ENCODE measurements at places on chromosomes 2 and 18.

- no peak for DNase-seq
Measured at GRCh38 chr2:141517852-141518421, 612.9 kb downstream of the LRP1B start.

DNA sequence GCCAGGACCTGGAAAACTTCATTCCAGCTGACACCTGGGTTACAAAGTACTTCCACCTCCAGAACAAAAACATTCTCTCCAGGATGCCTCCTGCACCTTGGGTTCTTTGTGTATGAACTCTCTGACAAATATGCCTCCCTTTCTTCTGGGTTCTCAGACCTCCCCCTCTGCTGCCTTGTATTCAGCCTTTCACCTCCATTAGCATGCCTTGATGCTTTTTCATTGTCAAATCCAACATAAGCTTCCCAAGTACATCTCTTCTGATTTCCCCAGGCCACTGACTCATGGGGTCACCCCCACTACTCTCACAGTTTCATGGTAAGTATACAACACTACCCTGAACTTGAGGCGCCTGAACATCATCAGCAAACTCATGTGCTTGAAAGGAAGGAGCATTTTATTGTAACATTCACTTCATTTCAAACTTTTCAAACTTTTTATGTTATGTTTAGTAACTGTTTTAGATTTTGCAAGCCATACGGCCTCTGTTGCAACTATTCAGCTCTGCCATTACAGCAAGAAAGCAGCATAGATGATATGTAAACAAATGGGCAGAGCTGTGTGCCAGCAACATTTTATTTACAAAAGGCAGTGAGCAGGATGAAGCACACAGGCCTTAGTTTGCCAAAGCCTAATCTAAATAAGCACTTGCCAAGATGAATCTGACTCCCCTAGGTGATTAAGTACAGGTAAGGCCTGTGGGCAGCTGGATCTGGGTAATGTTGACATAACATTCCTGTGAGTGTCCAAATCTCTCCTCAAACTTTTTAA lies 32.5 kb upstream of the MRPS9 start:
- DNase-seq = no peak

DNA sequence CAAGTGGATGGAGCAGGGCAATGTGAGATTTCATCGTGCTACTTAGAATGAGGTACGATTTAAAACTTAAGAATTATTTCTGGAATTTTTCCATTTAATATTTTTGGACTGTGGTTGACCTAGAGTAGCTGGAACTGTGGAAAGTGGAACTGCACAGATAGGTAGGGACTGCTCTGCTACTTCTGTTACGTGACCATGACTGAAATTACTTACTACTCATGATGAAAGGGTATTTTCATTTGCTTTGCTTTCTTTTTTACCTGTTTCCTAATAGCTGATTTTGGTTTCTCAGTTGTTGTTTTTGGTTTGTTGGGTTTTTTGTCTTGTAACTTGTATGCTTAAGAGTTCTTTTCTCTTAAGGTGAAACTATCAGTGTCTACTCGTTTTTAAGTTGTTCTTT lies 11.4 kb downstream of the UBE2E3 start:
- no peak for DNase-seq

DNA sequence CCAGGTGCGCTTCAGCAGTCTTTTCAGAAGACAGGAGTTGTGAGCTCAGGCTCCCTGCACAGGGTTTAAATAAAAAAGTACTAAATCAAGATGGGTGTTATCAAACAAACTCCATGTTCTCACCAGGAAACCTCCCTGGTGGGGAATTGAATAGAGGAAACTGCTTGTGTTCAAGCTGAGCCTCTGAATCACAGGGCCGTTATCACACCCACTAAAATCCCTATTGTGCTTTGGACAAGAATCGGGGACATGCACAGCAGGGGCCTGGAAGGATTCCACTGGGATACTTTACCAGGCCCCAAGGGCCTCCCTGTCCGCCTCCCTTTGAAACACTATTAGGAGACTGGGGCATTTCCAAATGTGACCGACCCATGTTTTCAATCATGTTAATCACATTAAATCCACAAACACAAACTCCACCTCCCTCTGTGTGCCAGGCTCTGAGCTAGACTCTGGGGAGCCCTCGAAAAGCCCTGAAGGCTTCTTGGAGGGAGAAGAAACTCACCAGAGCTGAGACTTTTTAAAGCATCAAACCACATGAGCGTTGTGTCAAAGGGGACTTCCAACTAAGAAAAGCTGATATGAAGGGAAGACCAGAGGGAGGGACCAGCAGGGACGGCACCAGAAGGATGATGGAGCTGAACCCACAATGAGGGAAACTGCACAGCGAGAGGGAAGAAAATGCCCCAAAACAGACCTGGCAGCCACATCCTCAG lies 458.7 kb upstream of the ID2 start:
- no peak for DNase-seq

GRCh38 chr2:105804266-105804665 lies 59.6 kb downstream of the NCK2 start:
- peak; percentile 69 for DNase-seq

DNA sequence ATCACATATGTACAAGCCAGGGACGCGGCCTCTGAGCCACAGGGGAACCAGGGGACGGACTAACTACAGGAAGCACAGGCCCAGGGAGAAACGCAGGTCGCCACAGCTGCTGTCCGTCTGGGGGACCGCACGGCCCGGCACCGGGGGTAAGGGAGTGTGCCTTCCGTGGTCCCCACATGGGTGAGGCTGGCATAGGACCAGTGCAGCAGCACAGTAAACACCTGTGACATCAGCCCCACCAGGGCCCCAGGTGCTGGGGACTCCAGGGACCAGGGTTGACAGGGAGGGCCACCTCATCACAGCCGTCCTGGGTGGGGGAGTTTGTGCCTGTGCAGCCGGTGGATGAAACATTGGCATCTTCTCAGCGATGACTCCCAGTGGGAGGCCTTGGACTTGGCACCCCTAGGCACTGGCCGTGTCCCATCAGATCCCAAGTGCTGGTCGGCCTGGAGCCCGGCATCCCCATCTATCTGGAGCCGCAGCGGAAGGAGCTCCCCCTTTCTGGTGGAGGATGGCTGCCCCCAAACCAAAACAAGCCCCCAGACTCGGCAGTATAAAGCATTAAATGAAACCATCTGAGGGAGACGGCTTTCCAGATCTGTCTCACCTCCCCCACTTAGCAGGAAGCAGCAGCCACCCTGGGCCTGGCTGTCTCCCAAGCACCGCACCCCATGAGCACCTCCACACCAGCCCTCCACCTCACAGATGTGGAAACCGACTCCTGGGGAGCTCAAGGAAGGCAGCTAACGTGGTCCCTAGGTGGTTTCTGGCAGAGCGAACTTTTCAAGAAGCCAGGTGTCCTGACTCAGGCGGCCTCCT lies 22.5 kb downstream of the AQP12A start:
- DNase-seq = peak; percentile 34

- peak; percentile 44 for DNase-seq
Measured at GRCh38 chr18:63192885-63193349, 126.7 kb downstream of the BCL2 start.

DNA sequence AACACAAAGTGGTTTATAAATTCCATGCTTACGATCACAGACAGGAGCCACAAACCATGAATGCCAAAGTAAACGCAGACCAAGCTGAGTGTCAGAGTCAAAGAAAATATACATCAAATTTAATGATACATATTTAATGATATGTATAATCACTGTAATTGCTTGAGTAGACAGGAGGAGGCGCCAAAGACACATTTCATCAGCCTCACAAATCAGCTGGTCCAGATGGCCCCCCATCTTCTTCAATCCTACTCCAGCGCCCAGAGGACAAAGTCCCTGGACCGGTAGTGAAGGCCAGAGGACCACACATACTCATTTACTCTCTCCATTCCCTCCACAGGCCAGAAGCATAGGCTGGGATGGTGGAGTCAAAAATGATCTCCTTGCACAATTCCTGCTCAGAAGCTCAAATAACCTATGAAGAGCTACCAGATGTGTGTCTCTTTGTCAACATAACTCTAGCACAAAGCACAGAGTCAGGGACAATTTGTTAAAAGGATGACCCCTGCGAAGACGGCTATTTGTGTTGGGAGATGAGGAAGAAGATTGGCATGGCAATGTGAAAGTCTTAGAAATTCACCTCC lies 149.3 kb upstream of the PGAP1 start:
- DNase-seq = no peak

- no peak for DNase-seq
Measured at GRCh38 chr2:164014791-164015190, 279.0 kb upstream of the FIGN start.

GRCh38 chr2:119732601-119733164 lies 27.0 kb upstream of the PTPN4 start:
- DNase-seq = no peak

DNA sequence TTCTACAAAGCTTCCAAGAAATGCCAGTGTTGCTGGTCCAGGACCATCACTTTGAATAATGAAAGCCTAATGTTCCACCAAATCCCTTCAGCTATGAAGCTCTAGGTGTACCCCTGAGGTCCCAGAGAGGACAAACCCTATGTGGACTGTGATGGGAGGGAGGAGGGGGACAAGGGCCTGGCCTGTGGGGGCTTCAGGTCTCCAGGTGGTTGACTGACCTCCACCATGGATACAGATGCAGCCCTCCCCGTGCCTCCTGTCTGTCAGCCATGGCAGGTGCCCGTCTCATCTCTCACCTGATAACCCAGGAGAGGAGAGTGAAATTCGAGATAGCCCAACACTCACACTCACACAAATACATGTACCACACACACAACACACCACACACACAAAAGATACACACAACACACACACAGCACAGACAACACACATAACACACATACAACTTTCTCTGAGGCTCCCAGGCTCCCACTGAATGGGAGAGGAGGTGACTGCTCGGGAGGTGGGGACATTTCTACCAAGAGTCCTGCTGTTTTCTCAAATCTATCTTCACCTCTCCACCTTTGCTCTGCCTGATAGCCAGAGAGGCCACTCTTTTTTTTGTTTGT lies 12.8 kb upstream of the RHOB start:
- DNase-seq = no peak

DNA sequence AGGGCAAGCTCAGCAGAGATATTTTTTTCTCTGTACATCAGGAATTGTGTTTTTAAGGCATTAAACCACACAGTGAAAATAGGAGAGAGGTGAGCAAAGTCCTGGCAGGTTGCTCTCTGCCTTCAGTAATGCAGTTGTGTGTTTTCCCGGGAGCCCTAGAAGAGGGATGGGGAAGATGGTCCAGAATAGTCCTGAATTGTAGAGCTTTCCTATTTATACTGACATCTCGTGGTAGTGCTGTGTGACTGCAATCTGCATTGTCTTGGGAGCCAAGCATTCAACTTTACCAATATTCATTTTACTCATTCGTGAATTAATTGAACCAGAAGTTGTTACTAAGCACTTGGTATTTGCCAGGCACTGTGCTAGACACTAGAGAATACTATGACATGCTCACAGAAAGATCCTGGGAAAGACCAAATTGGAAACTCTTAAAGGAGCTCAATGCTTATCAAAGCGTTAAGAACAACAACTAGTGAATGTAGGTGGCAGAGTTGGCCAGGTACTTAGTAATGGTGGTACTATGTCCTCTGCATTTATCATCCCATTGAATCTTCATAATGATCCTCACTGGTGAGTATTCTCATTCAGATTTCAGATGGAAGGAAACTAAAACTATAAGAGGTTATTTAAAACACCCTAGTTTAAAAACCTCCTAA lies 214.6 kb downstream of the TRIB2 start:
- peak; percentile 64 for DNase-seq

DNA sequence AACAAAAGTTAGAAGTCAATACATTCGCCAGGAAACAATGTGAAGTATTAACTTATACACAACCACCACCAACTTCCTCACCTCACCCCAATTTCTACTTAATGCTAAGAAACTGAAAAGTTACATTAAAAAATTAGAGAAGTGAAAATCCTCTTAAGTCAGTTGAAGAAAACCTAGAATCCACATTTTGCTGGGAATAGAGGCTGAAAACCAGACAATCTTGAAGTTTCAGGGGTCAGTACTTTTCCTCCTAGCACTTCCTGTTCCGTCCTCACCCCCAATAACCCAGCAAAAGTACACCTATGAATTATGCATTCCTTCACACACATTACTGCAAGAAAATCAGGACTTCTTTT lies 6.3 kb downstream of the YES1 start:
- no peak for DNase-seq

- no peak for DNase-seq
Measured at GRCh38 chr2:28035163-28035690, 144.7 kb downstream of the BABAM2 start.

- no peak for DNase-seq
Measured at GRCh38 chr2:40169430-40169829, 282.5 kb downstream of the SLC8A1 start.

- DNase-seq = no peak
Measured at GRCh38 chr2:213021971-213022899, 129.2 kb downstream of the IKZF2 start.

DNA sequence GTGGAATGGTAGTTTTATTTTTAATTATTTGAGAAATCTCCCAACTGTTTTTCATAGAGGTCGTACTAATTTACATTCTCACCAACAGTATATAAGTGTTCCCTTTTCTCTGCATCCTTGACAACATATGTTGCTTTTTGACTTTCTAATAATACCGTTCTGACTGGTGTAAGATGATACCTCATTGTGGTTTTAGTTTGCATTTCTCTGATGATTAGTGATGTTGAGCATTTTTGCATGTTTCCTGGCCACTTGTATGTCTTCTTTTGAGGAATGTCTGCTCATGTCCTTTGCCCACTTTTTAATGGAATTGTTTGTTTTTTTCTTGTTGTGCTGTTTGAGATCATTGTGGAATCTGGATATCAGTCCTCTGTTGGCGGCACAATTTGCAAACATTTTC lies 242.5 kb downstream of the ZNF521 start:
- no peak for DNase-seq

DNA sequence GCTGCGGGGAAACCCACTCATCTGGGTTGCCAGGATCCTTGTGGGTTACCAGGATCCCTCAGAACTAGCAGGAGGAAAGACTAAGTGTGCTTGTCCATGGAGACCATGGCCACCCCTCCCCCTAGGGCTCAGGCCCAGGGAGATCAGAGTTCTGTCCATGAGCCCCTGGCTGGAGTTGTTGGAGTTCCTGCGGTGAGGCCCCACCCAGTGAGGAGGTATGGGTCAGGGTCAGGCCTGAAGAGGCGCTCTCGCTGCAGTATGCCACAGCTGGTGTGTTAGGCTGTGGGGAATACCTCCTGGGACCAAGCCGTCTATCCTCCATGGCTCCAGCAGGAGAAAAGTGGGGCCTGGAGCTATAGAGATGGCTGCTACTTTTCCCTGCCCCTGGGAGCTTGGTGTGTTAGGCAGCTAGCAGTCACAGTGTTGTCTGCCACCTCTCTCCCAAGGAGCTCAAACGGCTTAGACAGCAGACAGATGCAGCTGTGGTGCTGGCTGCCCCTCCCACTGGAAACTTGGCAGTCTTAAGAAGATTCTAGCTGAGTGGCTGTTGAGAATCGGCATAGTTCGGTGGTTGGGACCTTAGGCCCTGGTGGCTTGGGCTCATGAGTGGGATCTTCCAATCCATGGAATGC lies 240.3 kb upstream of the CELF4 start:
- no peak for DNase-seq

GRCh38 chr2:42141687-42142546 lies 27.2 kb upstream of the EML4 start:
- DNase-seq = peak; percentile 18

GRCh38 chr18:3799515-3799914 lies 349.5 kb downstream of the TGIF1 start:
- DNase-seq = peak; percentile 84

- DNase-seq = peak; percentile 31
Measured at GRCh38 chr2:174158003-174158402, 90.3 kb downstream of the OLA1 start.

All from NCI-H1417 (cell line).